ENCODE measurements at places on chromosomes 2 and 18. TPM values are rescaled to one million over a fixed set of nuclear protein-coding genes. Genes with fewer than 3 reads are reported as not detected.

- no peak within 1 kb of the TSS for H3K27ac ChIP-seq
- no peaks in the 10 kb centered on the region for H3K4me1 ChIP-seq
- H3K27me3 ChIP-seq: no peaks in the 10 kb centered on the region
- H3K36me3 ChIP-seq: no peaks in the 10 kb centered on the region
These were observed at the start of gene SERPINB10 for GRCh38 chr18:63907664-63908063. Gene SERPINB10 (plus strand): TSS chr18:63907958. CDS start chr18:63915511, 7,553 bp downstream.

- H3K27ac ChIP-seq: no peak overlapping the region
- no peak for DNase-seq
- H3K36me3 ChIP-seq: no peaks in the 10 kb centered on the region
- no peaks in the 10 kb centered on the region for H3K27me3 ChIP-seq
- no peaks in the 10 kb centered on the region for H3K4me1 ChIP-seq
These were observed 27.2 kb downstream of the CDKL4 start for GRCh38 chr2:39216346-39217191.

DNA sequence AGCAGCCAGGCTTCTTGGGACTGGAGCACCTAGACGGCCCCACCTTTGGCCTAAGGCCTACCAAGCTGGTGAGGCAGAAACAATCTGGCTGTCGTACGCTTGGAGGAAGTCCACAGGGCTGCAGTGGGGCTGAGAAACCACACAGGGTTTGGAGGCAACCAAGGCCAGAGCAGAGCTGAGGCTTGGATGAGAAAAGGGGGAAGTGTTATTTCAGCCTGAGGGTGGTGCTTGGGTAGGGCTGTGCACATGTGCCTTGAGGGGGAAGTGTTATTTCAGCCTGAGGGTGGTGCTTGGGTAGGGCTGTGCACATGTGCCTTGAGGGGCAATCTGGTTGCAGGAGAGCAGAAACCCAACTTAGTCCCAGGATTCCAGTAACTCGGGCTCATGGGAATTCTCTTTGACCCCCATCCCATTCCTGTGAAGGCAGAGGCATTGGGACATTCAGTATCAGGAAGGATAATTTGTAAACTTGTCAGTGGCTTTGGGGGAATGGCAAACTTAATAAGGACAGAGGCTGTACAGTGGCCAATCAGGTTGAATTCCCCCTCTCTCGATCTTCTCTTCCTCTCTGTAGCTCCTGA is 971 bp upstream of the FBXO41 start:
- H3K27me3 ChIP-seq: peaks cover 48% of the 10 kb centered on the region
- no peak overlapping the region for H3K4me3 ChIP-seq
- H3K4me1 ChIP-seq: peaks cover 4% of the 10 kb centered on the region
- no peak overlapping the region for H3K27ac ChIP-seq
- no peaks in the 10 kb centered on the region for H3K36me3 ChIP-seq

GRCh38 chr18:36688020-36688965 is 140.5 kb downstream of the TPGS2 start:
- H3K4me1 ChIP-seq: peaks cover 14% of the 10 kb centered on the region
- H3K4me3 ChIP-seq: no peak overlapping the region
- no peak overlapping the region for H3K27ac ChIP-seq
- DNase-seq: no peak
- no peaks in the 10 kb centered on the region for H3K36me3 ChIP-seq

GRCh38 chr18:2948038-2948437 is 64.9 kb downstream of the LPIN2 start:
- H3K27ac ChIP-seq: no peak overlapping the region
- peaks cover 2% of the 10 kb centered on the region for H3K4me1 ChIP-seq
- peak; percentile 33 for DNase-seq
- H3K36me3 ChIP-seq: peaks cover 8% of the 10 kb centered on the region
- no peaks in the 10 kb centered on the region for H3K27me3 ChIP-seq

GRCh38 chr2:234912437-234912836 is 39.4 kb upstream of the SH3BP4 start:
- no peak for DNase-seq
- no peak overlapping the region for H3K27ac ChIP-seq
- no peaks in the 10 kb centered on the region for H3K27me3 ChIP-seq
- H3K4me1 ChIP-seq: no peaks in the 10 kb centered on the region

GRCh38 chr2:20454036-20454981 is 7.4 kb downstream of the RHOB start:
- no peak for DNase-seq
- H3K27ac ChIP-seq: no peak overlapping the region
- H3K4me1 ChIP-seq: peaks cover 19% of the 10 kb centered on the region
- no peak overlapping the region for H3K4me3 ChIP-seq
- no peaks in the 10 kb centered on the region for H3K36me3 ChIP-seq

IKZF2 gene
- 15.5 TPM for total RNA-seq

Data from astrocyte (in vitro differentiated cells and primary cell).